Mammary epithelial cell (primary cell): ENCODE measurements at places on chromosomes 1 and 21. TPM values are rescaled to one million over a fixed set of nuclear protein-coding genes. Genes with fewer than 3 reads are reported as not detected.

The GBP2 gene
- total RNA-seq = 0.48 and 1.2 TPM in 2 replicates

The IFI44 gene
- 2.2 and 5.0 TPM in 2 replicates for total RNA-seq

The SPRR2B gene
- not detected for total RNA-seq

The RHCE gene
- total RNA-seq = not detected in 2 replicates

The ERG gene
- total RNA-seq = 0.83 TPM

The UTS2 gene
- total RNA-seq = not detected

The OXCT2 gene
- total RNA-seq = 0.28 and 0.59 TPM in 2 replicates

The CASZ1 gene
- 12.1 and 14.1 TPM in 2 replicates for total RNA-seq

The SERTAD4 gene
- 1.3 and 4.8 TPM in 2 replicates for total RNA-seq
